ENCODE measurements at places on chromosomes 7 and 10. TPM values are rescaled to one million over a fixed set of nuclear protein-coding genes. Genes with fewer than 3 reads are reported as not detected.
A peak's percentile ranks its signal among the peaks of the same experiment; 100 is the strongest.

The CPVL gene
- total RNA-seq = 72.6 TPM

- no peak for DNase-seq
Observed at GRCh38 chr7:112437072-112437471, 13.2 kb upstream of the IFRD1 start.

The SLC26A3 gene
- not detected for total RNA-seq

- DNase-seq = no peak
Observed at GRCh38 chr7:71208881-71209280, 76.9 kb downstream of the GALNT17 start.

GRCh38 chr7:78018641-78019446 lies 220.3 kb downstream of the PHTF2 start:
- peak; percentile 57 for DNase-seq

DNA sequence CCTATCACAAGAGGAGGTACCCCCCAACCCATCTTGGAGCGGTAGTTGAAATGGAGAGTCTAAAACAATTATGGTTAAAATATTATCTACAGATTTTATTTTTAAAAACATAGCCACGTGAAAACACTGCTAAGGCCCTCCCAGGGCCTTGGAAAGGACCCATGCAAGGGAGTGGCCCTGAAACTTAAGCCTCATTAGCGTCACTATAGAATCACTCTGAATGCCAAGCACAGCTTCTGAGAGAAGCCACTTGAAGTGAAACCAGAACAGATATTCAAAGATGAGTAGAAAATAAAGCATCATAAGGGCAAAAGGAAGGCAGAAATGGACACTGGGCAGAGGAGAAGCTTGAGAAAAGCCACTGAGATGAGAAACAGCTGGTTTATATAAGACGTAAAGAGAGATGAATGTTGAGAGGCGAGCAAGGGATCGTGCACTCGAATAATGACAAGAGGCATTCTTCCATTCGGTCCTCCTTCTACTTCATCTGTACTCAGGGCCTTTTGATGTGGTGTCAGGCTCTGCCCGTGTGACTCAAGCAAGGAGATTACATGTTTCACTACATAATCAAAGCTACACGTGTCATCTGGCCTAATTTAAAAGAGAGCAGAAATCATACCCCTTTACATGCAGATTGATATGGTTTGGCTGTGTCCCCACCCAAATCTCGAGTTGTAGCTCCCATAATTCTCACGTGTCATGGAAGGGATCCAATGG lies 33.4 kb upstream of the SLC39A12 start:
- no peak for DNase-seq

All from left ventricle myocardium superior (tissue), 1 donor.